ENCODE measurements at places on chromosomes 3 and 15.

DNA sequence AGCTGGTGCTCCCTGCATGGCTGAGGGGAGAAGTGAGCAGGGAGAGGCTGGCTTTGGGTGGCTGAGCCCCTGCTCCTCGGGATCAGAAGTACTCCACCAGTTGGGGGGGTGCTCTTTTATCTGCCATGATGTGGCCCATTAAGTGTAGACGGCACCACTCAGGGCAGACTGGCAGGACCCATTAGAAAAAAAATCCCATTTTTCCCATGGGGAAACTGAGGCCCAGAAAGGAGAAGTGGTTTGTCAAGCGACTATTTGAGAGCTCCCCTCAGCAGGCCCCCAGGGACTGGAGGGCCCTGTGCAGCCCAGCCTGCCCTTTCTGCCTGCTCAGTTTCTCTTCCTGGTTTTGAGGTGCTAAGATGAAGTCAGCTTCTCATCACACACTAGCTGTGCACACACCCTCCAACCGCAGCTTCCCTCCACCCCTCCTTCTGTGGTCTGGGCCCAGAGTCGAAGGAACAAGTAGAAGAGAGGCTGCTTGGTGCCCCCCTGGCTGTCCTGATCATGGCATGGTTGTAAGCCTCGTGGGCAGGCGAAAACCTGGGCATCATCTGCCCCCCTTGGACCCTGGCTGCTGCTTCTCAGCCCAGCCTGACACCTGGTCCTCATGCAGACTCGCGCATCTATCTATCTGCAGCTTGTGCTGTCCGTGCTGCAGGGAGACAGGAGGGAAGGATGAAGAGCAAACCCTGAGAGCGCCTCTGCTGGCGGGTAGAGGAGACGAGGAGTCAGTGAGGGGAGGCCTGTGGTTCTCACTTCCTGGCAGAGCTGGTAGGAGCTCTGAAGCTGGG lies 5.6 kb downstream of the CSK start:
- peak; percentile 86 for DNase-seq

DNA sequence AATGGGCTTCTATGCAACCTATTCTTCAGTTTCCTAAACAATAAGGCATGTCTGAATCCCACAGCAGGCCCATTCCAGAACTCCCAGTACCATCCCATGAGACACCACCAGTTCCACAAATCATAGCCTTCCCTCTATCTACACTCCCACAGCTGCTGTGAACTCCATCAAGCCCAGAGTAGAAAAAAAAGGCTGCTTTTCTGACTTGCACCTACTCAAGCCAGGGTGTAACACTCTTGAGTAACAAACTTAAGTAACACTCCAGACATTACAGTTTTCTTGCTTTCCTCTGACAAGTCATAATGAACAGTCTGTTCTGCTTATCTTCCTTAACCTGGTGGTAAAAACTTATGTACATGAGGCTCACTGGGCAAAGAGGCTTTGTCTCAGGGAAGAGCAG lies 283.1 kb downstream of the NFKBIZ start:
- DNase-seq = no peak

DNA sequence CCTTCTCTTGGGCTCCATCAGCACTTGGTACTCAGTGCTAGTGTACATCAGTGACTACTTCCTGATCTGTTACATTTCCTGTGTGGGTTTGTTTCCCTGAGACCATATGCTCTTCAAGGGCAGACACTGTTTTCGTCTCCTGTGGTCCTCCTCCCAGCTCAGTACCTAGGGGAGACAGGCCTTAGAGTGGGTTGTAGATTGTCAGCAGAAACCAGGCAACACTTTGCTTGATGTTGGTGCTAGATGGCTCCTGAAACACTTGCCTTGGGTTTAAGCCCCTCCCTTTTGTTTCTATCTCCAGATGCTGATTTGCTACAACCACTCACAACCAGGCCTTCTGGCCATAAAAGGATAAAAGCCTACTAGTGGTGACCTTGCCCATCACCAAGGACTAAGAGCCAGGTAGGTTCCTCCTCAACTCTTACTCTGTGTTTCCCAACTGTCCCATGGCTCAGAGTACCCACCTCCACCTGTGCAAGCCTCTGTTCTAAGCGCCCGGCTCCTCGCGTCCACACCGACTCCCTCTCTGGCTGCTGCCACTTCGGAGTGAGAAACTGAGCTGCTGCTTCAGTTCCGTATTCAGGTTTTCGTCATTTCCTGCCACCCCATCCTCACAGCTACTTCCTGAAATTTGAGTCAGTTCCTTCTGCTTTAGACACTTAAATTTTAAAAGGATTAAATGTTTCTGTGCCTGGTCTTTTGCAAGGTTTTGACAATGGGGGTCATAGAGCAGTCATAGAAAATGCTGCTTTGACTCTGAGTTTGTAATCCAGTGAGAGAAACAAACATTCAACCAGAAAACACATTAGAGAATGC lies at the start of gene HCLS1:
Gene HCLS1 (minus strand): TSS at position 548 of the 816 bp plus-strand sequence. CDS start 2,556 bp downstream, outside the sequence.
- DNase-seq = peak; percentile 56

DNA sequence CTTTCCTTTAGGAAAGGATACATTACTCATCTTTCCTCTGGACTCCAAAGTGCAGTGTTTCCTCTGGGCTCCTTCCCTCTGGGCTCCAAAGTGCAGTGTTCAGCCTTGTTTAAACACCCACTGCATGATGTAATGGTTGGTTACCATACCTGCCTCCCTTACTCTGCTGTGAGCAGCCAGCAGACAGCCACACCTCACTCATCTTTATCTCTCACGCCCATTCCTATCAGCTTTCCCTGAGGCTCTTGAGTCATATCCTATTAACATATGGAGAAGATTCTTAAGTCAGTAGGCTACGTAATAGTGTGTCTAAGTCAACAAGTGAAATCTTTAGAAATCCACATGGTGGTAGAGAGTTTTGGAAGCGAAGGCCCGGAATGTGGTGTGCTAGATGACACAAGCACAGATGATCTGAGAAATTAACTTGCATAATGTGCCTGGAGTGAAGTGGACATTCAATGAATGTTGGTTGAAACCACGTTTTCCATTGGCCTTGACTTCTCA lies 97.2 kb upstream of the CTNNB1 start:
- no peak for DNase-seq

DNA sequence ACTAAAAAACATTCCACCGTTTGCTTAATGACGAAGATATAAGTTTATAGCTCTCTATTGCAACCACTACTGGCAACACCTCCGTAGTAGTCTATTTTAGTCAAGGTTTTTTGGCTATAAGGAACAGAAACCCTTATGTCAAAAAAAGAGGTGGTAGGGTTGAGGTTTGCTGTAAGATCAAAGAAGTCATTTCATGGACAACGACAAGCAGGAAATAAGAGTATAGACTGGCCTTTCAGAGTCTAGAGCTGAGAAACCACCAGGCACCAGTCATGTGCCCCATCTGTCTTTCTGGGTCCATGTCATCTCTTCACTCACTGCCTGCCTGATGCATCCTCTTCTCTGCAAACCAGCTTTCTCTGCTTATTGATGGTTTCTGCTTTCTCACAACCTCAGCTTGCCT lies 42.7 kb downstream of the THBS1 start:
- DNase-seq = no peak

DNA sequence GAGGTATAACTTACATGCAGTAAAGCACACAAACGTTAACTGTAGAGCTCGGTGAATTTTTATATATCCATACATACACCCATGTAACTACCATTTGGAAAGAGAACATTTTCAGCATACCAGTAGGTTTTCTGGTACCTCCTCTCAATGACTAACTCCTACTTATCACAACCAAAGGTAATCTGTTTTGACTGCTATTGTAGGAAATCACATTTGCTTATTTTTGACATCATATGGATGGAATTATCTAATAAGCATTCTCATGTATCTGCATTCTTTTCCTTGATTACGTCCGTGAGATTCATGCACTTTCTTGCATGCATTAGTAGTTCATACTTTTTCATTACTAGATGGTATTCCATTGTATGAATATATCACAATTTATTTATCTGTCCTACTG lies 76.8 kb downstream of the CSNK1G1 start:
- DNase-seq = no peak

DNA sequence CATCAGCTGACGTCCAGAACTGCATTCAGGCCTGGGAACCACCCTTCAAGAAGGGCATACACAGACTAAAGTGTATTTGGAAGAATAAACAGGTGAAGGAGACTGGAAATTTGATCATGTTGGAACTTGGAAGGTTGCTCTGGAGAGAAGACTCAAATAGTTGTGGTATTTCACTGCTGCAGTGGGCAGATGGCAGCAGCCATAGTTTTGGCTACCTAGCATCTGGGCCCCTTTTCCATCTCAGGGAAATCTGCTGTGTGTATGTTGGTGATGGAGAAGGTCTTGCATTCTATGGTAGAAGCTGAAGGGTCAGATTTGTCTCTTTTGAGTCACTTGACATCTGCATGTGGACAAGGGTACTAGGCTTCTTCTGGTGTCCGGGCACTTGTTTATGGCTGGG lies 114.4 kb upstream of the FGF7 start:
- no peak for DNase-seq

- no peak for DNase-seq
These were observed 328.3 kb upstream of the AGTR1 start for GRCh38 chr3:148369381-148369780.

- no peak for DNase-seq
These were observed 44.7 kb downstream of the IFT57 start for GRCh38 chr3:108177536-108177935.

GRCh38 chr3:159650726-159651125 lies 337.9 kb upstream of the IL12A start:
- DNase-seq = no peak

DNA sequence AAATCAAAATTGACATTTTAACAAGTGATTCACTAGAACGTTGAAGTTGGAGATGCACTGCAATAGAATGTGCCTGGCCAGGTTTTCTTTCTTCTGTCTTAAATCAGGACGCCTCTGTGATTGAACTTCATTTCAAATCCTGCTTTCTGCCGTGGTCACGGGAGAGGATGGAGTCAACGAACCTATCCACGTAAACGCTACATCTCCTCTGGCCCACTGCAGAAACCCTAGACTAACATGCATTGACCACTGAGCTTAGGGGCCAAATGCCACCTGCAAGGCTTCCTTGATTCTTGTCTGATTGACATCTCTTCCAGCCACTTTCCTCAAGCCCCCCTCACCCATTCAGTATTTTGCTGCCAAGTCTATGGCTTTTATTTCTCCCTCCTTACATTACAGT lies 6.3 kb upstream of the MECOM start:
- no peak for DNase-seq

GRCh38 chr3:152556731-152557254 lies 278.1 kb upstream of the P2RY1 start:
- peak; percentile 29 for DNase-seq

- no peak for DNase-seq
These were observed 479.9 kb downstream of the MAGI1 start for GRCh38 chr3:65558826-65559225.

DNA sequence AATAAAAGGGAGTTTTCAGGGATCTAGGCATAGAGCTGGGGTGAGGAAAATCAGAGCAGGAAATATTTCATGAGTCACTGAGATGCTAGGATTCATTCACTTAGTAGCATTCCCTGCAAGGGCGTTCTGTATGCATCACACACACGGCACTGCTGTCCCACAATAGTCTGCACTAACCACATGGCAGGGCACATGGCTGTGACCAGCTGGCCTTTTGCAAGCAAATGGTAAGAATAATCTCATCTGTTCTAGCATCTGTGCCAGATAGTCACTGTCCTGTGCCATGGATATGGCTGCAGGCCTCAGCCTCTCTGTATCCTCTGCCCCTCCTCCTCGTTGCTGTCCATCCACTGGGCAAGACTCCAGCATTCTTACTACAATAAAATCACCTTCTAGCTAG lies 37.8 kb downstream of the BOC start:
- DNase-seq = peak; percentile 54

DNA sequence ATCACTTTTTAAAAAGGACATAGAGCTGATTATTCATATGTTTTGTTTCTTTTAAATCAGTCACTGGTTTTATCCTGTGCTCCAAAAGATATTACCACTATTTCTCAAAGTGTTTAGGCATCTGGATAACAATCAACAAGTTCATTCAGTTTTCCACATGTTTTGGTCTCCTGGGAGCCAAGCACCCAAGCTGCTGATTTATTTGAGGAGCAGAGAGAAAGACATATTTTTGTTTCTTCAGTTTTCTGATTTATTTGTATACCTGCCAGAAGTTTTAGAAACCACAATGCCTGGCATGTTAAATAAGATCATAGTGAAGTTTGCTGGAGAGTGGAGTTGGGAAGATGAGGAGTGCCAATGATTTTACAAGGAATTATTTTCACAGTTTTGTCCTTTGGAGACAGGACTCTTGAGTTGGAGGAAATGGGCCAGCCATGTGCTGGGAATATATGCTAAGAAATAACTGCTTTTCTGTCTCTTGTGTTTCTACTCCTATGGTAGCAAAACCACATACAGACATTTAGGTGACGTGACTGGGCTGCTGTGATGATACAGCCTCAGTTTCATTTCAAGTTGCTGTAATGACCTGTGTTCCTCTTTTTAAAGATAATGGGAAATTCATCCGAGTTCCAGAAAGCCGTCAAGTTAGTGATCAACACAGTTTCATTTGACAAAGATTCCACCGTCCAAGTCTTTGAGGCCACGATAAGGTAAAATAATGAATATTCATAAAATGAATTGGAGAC lies 11.7 kb downstream of the EDEM1 start:
- no peak for DNase-seq

- no peak for DNase-seq
These were observed 5.1 kb upstream of the SRP14 start for GRCh38 chr15:40043927-40044716.

- DNase-seq = peak; percentile 25
These were observed 3.9 kb downstream of the FOXL2 start for GRCh38 chr3:138942861-138943623.

DNA sequence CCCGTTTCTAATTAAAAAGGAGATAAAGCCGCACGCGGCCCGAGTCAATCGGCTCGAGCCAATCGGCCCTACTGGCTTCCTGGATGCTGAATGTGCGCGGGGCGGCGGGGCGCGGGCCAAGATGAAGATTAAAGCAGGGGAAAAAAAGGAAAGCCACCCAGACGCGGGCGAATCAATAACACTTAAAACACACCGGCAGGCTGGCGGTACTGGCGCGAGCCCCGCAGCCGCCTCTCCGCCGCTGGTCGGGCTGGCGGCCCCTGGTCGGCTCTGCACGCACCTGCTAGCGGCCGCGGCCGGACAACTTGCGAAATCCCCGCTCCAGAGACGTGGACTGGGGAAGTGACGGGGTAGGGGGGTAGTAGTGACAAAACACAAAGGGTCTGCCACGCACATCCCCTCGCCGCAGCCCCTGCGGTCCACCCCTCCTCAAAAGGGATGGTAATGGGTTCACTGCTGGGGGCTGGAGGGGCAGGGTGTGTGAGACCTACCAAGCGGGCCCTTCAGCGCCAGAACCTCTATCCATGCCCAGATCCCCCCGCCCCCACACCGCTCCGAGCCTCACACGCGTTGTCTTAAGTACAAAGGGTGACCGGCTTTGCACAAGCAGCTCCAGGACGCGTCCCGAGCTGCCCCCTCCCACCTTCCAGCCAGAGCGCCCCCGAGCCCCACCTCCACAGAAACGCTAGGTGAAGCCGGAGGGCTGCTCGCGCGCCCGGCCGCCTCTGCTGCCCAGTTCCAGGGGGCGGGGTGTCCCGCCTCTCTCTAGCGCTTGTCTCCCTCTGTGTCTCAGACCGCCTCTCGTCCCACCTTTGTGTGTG lies 1.4 kb downstream of the WNT7A start:
- DNase-seq = no peak

GRCh38 chr3:119492128-119492527 lies 6.2 kb upstream of the TIMMDC1 start:
- no peak for DNase-seq
